Stimulated activated CD8-positive, alpha-beta memory T cell treated with anti-CD3 and anti-CD28 coated beads, Interleukin-2, amount 100 ng/mL, for 1 hour (primary cell): ENCODE measurements at places on chromosomes 1 and 21.

- DNase-seq = no peak
These were observed 86.4 kb upstream of the ESRRG start for GRCh38 chr1:216809649-216810048.

DNA sequence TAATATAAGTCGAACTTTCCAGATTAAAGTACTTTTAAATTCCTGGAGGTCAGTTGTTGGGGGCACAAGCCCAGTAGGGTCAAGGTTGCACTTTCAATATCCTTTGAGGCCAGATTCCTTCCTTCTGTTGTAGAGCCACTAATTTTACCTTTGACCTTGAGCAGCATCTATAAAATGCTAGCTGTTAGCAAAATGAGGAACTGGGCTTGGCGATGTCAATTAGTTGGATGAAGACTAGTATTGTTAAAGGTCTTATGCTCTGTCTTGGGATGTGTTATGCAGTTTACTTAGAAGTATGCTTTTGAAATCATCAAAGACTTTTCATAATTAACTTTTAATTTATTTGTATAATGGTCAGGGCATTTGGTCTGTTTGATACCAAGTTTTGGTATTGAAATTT is 425.9 kb upstream of the PROX1 start:
- DNase-seq = no peak

DNA sequence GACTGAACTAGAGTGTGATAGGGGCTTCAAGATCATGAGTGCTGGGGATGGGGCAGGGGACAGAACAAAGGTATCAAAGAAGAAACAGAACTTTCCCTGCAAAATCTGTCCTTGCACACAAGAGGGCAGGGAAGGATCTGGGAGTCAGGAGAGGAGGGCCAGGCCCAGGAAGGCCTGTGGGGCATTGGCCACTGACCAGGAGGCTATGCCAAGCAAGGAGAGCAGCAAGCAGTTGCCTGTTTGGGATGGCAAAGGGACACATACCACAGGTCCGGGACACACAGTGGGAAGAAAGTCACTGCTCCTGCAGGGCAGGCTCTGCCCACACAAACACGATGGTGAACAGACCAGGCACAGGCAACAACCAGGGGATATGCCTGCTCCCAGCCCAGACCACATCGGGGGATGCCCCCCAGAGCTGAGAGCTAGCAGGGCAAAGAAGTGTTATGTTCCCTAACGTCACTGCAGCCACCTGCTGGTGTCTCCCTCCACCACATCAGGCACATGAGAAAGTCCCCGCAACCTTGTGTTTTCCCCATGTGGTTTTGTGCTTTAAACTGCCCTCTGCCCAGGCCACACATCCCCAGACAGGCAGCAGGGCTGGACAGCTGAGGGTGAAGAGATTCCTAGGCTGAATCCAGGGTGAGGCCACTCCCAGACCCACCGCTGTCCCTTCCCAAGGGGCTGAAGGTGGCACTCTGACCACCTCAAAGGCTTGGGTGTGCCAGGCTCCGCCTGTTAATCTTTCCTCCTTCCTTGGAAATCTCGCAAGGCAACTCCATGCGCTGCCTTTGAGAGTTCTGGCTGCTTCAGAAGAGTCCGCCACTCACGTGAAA is 53.6 kb downstream of the KIF21B start:
- DNase-seq = no peak

- DNase-seq = no peak
These were observed 801 bp downstream of the EPRS1 start for GRCh38 chr1:220045356-220046051.

DNA sequence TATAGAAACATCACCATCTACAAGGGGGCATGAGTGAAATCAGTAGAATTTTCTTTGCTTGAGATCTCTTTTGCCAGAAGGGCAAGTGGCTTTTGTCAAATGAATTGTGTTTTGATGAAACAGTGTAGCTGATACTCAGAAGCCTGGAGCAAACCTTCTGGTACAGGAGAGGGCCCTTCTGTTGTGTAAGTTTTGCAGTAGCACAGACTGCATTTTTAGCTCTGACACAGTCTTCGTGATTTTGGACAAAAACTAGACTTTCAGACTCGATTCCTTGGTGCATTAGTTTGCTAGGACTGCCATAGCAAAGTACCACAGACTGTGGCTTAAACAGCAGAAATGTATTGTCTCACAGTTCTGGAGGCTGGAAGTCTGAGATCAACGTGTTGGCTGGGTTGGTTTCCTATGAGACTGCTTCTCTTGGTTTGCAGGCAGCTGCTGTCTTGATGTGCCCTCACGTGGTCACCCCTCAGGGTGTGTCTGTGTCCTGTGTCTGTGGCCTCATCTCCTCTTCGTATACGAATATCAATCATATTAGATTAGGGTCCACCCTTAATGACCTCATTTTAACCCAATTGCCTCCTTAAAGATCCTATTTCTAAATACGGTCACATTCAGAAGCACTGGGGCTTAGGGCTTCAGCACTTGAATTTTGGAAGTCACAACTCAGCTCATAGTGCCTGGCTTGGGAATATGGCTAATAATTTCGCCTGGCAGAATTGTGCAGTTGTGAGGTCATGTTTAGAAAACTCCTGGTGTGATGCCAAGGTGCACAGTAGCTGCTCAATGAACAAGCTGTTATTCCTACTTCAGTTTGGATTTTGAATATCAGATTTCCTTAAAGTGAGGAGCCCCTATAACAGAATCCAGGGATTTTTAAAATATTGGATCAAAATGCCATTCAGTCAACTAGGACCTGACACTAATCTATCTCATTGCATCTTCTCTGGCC is 21.2 kb upstream of the DISC1 start:
- no peak for DNase-seq

- no peak for DNase-seq
These were observed 100.5 kb upstream of the NEK7 start for GRCh38 chr1:198056255-198056654.

- no peak for DNase-seq
These were observed 37.2 kb downstream of the RHBG start for GRCh38 chr1:156406251-156406650.

GRCh38 chr1:148317288-148317985 is 165.4 kb upstream of the NBPF11 start:
- no peak for DNase-seq

DNA sequence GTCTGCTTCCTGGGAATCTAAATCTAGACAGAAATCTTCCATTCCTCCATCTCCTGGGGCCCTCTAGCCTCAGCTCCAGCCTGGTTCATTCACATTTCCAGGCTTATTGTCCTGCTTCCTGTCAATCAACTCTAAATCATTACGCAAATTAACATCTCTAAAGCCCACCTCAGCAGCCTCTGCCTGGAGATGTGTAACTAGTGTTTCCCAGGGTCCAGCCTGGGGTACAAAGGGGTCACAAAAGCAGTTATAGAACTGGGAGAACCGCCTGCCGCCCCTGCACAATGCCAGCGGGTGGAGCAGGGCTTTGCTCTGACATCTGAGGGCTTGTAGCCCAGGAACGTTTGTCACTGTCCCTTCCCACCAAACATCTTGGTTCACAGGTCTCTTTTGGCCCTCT is 373.5 kb downstream of the RRAGC start:
- DNase-seq = no peak

DNA sequence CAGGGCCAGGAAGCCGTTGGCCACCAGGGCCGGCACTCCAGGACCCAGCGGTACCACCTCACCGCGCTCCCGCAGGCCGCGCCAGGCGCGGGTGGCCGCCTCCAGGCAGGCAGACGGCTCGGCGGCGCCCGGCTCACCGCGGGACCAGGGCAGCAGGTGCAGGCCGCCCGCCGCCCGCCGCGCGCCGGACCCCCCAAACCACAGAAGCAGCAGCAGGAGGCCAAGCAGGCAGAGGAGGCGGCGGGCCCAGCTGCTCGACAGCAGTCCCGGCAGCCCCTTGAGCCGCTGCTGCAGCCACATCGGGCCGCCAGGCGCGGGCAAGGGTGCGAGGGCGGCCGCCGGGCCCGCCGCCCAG is 312 bp downstream of the KIAA2013 start:
- DNase-seq = no peak

DNA sequence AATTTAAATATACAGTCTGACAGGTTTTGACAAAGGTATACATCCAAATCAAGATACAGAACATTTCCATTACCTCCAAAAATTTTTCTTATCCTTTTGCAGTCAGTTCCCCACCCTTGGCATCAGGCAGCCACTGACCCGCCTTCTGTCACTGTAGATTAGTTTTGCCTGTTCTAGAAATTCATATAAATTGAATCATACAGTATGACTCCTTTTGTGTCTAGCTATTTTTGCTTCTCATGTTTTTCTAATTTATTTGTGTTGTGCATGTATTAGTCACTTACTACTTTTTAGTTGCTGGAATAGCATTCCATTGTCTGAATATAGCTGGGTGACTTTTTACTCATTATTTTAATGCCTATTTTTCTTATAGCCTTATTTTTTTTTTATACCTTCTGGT is 3.8 kb downstream of the UTP25 start:
- no peak for DNase-seq

DNA sequence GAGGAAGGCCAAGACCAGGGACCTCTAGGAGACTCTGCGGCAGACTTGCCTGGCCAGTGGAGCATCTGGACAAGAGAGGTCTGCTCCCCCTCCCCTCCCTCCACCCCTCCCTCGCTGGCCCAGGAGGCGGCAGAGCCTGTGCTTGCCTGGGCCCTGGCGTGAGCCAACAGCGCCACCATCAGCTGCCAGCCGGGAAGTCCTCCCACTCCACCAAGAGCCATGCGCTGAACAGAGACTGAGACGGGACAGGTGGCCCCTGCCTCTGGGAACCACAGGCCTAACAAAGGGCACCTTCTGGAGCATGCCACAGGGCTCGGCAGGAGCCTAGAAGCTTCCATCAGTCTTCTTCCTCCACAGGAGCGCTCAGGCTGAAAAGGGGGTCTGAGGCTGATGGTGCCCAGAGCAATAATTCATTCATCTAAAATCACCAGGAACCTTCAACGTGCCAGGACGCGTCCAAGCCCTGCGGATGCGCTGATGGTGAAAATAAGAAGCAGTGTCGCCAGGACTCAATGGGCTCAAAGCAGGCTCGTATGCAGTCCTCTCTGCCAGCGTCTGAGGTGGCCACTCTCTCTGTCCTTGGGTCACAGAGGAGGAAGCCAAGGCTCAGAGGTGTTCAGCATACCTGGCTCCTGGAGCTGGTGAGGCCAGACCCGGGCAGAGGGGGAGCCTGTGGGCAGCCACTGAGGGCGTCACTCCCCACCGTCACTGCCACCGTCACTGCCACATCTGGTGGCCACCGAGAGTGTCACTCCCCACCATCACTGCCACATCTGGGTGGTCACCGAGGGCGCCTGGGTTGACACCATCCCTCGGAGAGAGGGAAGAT is 161.2 kb downstream of the NPHP4 start:
- DNase-seq = no peak

DNA sequence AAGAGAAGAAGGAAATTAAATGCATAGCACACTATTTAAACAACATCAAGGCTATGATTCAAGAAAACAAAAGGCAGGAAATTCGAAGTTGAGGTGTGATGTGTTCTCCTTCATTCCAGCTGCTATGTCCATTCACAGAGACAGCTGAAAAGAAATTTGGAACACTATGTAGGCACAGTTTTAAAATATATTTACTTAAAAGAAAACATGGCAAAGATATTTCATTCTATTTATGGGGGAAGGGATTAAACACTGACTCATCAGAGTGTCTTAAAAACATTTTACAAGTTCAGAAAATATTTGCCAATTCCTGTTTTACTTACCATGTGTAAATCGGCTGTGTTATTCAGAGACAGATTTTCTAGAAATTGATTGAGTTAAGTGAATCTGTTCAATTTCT is 39.4 kb upstream of the NGF start:
- DNase-seq = no peak

GRCh38 chr1:56644919-56645676 is at the start of gene PRKAA2:
TSS of gene PRKAA2 (plus strand) at chr1:56645314. CDS start at chr1:56645388, 74 bp downstream.
- no peak for DNase-seq

GRCh38 chr1:55535724-55536544 is 320.8 kb upstream of the USP24 start:
- DNase-seq = no peak

- no peak for DNase-seq
These were observed 1.1 kb downstream of the PLXNA2 start for GRCh38 chr1:208242941-208243526.

- DNase-seq = no peak
These were observed 55.9 kb upstream of the PTGFRN start for GRCh38 chr1:116853680-116854402.

- DNase-seq = no peak
These were observed 2.1 kb downstream of the C8B start for GRCh38 chr1:56963667-56964066.

DNA sequence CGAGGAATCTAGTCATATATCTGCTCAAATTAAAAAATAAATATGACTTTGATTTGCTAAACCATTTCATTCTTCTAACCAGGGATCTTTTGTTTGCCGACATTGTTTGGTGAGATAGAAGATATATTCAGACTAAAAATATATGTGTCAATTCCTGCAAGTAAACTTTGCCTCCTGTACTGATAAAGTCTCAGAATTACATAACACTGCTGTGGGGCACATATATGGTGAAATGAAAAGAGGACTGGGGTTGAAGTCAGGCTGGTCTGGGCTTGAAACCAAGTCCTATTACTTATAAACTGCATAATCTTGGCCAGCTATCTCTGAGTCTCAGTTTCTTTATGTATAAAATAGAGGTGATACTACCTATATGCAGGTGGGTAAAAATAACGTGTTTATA is 9.8 kb downstream of the SCMH1 start:
- DNase-seq = no peak

DNA sequence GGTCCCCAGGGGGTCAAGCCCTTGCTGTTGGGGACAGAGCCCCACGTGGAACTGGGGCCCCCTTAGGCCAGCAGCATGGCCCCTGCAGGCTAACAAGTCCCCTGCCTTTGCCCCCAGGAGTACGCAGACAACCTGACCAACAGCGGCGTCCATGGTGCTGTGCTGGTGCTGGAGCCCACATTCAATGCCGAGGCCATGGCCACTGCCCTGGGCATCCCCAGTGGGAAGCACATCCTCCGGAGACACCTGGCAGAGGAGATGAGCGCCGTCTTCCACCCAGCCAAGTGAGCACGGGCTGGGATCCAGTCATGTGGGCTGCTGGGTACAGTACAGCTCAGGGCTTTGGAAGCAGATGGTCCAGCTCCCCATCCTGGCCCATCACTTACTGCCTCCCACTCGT is 49.6 kb upstream of the TMEM51 start:
- no peak for DNase-seq

GRCh38 chr1:1540090-1540817 is at the start of gene TMEM240:
TSS of gene TMEM240 (minus strand) at chr1:1540624. CDS start at chr1:1540346, 278 bp downstream.
- DNase-seq = peak; percentile 26

GRCh38 chr1:98386675-98387440 is 274.7 kb upstream of the SNX7 start:
- DNase-seq = no peak

GRCh38 chr1:54786778-54787177 is 14.3 kb downstream of the TTC22 start:
- no peak for DNase-seq

DNA sequence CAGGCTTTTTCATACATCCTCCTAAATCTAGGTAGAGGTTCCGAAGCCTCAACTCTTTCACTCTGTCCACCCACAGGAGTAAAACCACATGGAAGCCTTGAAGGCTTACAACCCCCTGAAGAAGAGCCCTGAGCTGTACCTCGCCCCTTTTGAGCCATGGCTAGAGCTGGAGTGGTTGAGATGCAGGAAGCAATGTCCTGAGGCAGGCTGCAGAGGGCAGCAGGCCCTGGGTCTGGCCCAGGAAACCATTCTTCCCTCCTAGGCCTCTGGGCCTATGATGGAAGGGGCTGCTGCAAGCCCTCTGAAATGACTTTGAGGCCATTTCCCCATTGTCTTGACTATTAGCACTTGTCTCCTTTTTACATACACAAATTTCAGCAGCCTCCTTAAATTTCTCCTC is 1503.0 kb downstream of the KCNT2 start:
- DNase-seq = no peak

GRCh38 chr1:239897458-239897857 is 194.2 kb upstream of the FMN2 start:
- no peak for DNase-seq

- DNase-seq = no peak
These were observed 20.4 kb downstream of the CENPF start for GRCh38 chr1:214623430-214623829.
